ENCODE measurements at places on chromosomes 16 and 17.

DNA sequence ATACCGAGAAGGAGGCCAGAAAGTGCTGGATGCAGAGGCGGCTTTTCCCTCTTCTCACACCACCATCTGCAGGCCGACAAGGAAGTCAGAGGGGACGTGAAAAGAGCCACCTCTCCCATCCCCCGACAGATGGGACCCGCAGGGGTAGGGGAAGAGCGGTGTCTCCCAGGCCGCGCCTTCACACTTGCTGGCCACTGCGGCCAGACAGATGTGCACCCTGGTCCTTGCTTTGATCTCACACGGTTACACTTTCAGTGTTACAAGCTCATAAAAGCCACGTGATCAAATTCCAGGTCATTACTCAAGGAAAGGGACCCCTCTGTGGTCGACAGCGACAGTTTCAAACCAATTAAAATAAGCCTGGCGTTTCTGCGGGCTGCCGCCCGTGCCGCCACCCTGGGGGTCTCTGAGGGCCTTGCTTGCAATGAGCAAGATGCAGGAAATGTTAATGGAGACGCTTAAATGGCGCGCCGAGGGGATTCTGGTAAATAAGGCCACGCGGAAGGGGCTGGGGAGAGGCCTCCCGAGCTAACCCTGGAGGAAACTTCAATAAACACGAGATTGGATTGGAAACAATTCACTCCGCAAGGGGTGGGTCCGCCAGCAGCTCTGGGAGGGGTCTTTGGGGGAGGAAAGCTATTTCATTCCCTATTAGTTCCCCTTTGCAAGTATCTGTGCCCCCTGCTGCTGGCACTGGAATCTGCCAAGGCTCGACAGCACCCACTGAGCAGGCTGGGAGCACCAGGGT lies 240.9 kb downstream of the ENGASE start:
- H3K27ac ChIP-seq, result no peak overlapping the region
- H3K4me3 ChIP-seq, result no peak overlapping the region
- H3K27me3 ChIP-seq, result no peaks in the 10 kb centered on the region
- no peaks in the 10 kb centered on the region for H3K4me1 ChIP-seq

- DNase-seq, result no peak
- no peaks in the 10 kb centered on the region for H3K27me3 ChIP-seq
- H3K36me3 ChIP-seq, result no peaks in the 10 kb centered on the region
- H3K4me3 ChIP-seq, result no peak overlapping the region
- H3K27ac ChIP-seq, result peak overlapping the region; percentile 9
Measured at GRCh38 chr16:23953476-23953875, 117.7 kb downstream of the PRKCB start.

- DNase-seq, result no peak
- peaks cover 11% of the 10 kb centered on the region for H3K4me1 ChIP-seq
- H3K4me3 ChIP-seq, result no peak overlapping the region
- no peaks in the 10 kb centered on the region for H3K36me3 ChIP-seq
- H3K27me3 ChIP-seq, result no peaks in the 10 kb centered on the region
- no peak overlapping the region for H3K27ac ChIP-seq
Measured at GRCh38 chr17:38600416-38600815, 5.3 kb downstream of the SRCIN1 start.

GRCh38 chr16:138049-138417 lies 440 bp downstream of the NPRL3 start:
- peak; percentile 51 for DNase-seq
- no peaks in the 10 kb centered on the region for H3K27me3 ChIP-seq
- H3K4me3 ChIP-seq, result peak overlapping the region; percentile 79

DNA sequence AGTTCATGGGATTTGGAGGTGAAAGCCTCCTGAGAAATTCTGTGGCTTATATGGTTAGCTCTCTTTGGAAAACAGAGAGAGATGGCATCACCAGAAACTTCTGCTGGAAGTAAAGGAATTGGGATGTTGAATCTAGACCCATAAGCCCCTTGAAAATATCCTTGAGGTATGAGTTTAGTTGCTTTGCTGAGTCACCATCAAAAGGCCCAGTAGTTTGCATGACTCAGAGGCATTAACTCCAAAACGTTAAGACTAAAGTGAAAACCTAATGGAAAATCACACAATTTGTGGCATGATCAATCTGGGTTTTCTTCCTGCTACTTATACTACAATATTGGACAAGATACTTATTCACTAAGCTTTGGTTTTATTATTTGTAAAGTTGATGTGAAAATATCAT lies 349.2 kb upstream of the SALL1 start:
- no peaks in the 10 kb centered on the region for H3K4me1 ChIP-seq
- no peak for DNase-seq

All from B cell (primary cell).